ENCODE measurements at places on chromosomes 2 and 18. TPM values are rescaled to one million over a fixed set of nuclear protein-coding genes. Genes with fewer than 3 reads are reported as not detected.

- peaks cover 8% of the 10 kb centered on the region for H3K4me1 ChIP-seq
- peak overlapping the region; percentile 14 for H3K27ac ChIP-seq
- no peak overlapping the region for H3K4me3 ChIP-seq
- H3K27me3 ChIP-seq, result no peaks in the 10 kb centered on the region
- no peaks in the 10 kb centered on the region for H3K36me3 ChIP-seq
These were observed 30.1 kb upstream of the ATL2 start for GRCh38 chr2:38407111-38407682.

DNA sequence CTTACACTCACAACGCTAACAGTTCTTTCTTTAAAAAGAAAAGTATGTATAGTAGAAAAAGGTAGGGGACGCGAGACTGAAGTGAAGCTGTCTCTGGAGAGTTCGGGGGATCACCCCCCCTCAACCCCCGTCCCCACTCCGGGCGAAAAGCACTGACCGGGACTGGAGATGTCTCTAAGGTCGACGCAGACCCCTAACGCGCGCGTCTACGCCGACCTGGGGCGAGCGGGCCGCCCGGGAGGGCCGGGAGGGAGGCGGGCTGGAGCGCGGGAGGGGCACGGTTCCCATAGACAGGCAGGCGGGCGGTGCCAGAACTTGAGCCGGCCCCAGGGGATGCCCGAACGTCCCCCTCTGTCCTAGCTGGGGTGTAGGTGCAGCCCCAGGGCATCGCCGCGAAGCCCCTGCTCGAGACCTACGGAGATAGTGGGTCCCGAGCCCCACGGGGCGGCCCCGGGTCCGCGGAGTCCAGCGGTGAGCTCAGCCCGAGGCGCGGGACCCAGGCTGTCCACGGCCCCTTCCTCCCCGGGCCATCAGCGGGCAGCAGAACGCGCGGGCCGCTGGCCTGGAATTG is 82.2 kb downstream of the CHRNA1 start:
- no peaks in the 10 kb centered on the region for H3K27me3 ChIP-seq
- H3K27ac ChIP-seq, result peak overlapping the region; percentile 51
- H3K36me3 ChIP-seq, result no peaks in the 10 kb centered on the region
- peak overlapping the region; percentile 81 for H3K4me3 ChIP-seq

GRCh38 chr18:39485696-39486095 is 1920.1 kb upstream of the CELF4 start:
- no peaks in the 10 kb centered on the region for H3K36me3 ChIP-seq
- no peaks in the 10 kb centered on the region for H3K4me1 ChIP-seq
- no peak for DNase-seq

GRCh38 chr2:118709786-118710185 is 137.7 kb downstream of the EN1 start:
- H3K4me1 ChIP-seq, result no peaks in the 10 kb centered on the region
- H3K27me3 ChIP-seq, result no peaks in the 10 kb centered on the region
- H3K27ac ChIP-seq, result no peak overlapping the region

DNA sequence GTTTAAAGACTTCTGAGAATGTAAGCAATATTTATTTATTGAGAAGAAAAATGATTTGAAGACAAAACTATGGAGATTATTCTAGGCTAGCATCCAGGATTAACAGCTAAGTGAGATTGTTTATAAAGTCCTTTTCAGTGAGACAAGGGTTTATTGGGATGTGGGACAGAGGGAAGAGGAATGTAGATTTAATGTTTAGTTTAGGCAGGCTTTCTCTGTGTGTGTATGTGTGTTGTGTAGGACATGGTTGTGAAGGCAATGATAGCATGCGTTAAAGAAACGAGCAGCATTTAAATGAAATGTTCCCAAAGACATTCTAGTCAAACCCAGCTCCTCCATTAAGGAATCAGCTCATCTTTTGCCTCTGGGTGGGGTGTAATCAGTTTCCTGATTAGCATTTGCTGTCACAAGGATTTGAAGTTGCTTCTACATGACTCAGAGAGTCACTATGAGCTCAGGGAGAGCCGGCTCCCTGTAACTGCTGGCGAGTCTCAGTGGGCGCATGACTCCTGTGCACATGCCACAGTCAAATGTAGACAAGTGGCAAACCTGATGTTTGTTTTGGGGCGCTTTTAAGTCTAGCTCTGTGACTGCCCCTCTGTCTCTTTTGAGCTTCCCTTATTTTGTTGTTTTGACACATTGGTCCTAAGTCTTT is 442.2 kb upstream of the CELF4 start:
- H3K4me1 ChIP-seq, result no peaks in the 10 kb centered on the region
- H3K36me3 ChIP-seq, result no peaks in the 10 kb centered on the region
- DNase-seq, result no peak
- H3K4me3 ChIP-seq, result no peak overlapping the region
- H3K27me3 ChIP-seq, result no peaks in the 10 kb centered on the region
- H3K27ac ChIP-seq, result no peak overlapping the region

DNA sequence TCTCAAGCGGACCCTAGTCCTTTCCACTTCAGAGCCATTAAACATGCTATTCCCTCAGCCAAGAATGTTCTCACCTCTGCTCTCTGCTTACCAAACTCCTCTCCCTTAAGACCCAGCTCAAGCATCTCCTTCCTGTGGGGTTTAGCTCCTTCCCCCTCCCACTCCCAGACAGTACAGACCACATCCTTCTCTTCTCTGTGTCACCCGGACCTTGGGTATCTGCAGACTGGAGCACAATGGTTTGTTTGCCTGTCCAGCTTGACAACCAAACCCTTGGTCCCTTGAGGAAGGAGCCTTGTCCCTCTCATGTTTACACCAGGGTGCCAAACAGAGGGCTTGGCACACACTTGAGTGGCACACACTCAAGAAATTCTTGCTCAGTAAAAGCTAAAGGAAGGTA is 4.1 kb upstream of the CD8A start:
- DNase-seq, result no peak
- H3K27ac ChIP-seq, result no peak overlapping the region
- no peak overlapping the region for H3K4me3 ChIP-seq
- peaks cover 29% of the 10 kb centered on the region for H3K27me3 ChIP-seq
- no peaks in the 10 kb centered on the region for H3K36me3 ChIP-seq
- H3K4me1 ChIP-seq, result peaks cover 5% of the 10 kb centered on the region

GRCh38 chr18:53948991-53949390 is 275.5 kb downstream of the MBD2 start:
- no peaks in the 10 kb centered on the region for H3K27me3 ChIP-seq
- H3K4me3 ChIP-seq, result no peak overlapping the region
- H3K27ac ChIP-seq, result no peak overlapping the region
- H3K36me3 ChIP-seq, result no peaks in the 10 kb centered on the region
- H3K4me1 ChIP-seq, result no peaks in the 10 kb centered on the region

GRCh38 chr18:7941533-7941932 is 374.4 kb downstream of the PTPRM start:
- H3K27me3 ChIP-seq, result no peaks in the 10 kb centered on the region
- H3K4me3 ChIP-seq, result no peak overlapping the region
- no peaks in the 10 kb centered on the region for H3K4me1 ChIP-seq
- DNase-seq, result no peak
- H3K27ac ChIP-seq, result no peak overlapping the region

DNA sequence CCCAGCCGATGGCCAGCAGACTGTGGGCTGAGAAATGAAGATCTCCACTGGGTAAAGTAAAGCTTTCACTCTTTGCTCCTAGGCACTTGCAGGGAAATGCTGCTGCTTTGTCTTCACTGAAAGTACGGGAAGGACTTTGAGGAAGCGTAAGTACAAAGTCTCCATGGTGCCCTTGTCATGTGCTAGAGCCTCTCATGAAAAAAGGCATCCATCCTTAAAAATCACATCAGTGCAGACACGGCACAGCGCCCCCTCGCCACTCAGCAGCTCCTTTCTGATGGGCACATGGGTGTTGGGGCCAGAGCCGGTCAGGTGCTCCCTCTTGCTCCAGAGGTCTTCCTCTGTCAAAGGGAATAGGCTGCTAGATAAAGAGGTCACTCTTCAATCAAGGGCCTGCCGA is 109.0 kb upstream of the STPG4 start:
- no peak for DNase-seq
- H3K4me3 ChIP-seq, result no peak overlapping the region
- no peaks in the 10 kb centered on the region for H3K36me3 ChIP-seq
- no peak overlapping the region for H3K27ac ChIP-seq

- no peaks in the 10 kb centered on the region for H3K4me1 ChIP-seq
- no peak for DNase-seq
- no peaks in the 10 kb centered on the region for H3K27me3 ChIP-seq
- no peak overlapping the region for H3K27ac ChIP-seq
- H3K36me3 ChIP-seq, result no peaks in the 10 kb centered on the region
These were observed 36.9 kb upstream of the MEX3C start for GRCh38 chr18:51234117-51235008.

DNA sequence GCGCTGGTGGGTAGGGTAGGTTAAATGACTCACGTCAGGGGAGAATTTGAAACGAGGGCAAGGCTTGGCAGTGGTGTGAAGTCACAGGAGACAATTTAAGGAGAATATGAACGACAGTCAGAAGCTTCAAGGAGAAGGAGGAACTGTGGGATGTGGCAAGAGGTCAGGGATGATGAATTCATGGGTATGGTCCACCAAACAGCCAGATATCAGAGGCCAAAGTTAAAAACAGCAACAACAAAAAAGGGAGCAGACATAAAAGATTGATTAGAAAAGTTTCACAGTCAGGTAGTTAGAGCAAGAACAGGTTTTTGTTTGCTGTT is 1.4 kb upstream of the ZNF396 start:
- H3K27me3 ChIP-seq, result no peaks in the 10 kb centered on the region
- H3K36me3 ChIP-seq, result no peaks in the 10 kb centered on the region

DNA sequence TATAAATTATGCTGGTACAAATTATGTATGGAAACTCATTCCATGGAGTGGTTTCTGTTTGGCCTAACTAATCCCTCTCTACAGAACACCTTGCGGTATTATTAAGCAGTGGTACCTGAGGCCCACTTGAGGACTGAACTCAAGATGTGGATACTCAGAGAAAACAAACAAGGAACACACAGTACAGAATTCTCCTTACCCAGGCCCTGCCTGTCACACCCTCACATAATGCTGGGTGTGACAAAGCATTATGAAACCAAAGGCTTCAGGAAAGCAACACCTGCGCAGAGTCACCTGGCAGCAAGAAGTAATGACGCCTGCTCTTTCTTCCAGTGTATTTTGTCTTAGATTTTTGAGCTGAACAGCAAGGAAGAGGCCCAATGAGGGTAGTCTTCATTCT is 264.7 kb downstream of the PAX3 start:
- no peak for DNase-seq
- H3K36me3 ChIP-seq, result no peaks in the 10 kb centered on the region
- H3K4me3 ChIP-seq, result no peak overlapping the region
- no peaks in the 10 kb centered on the region for H3K27me3 ChIP-seq
- H3K27ac ChIP-seq, result no peak overlapping the region

GRCh38 chr2:54030396-54030741 is 59.6 kb upstream of the PSME4 start:
- DNase-seq, result no peak
- no peak overlapping the region for H3K27ac ChIP-seq
- H3K36me3 ChIP-seq, result no peaks in the 10 kb centered on the region
- H3K4me3 ChIP-seq, result no peak overlapping the region
- H3K27me3 ChIP-seq, result no peaks in the 10 kb centered on the region
- no peaks in the 10 kb centered on the region for H3K4me1 ChIP-seq

Gene POTEE
- not detected for polyA plus RNA-seq

Gene CTAGE1
- not detected for polyA plus RNA-seq

Gene ACOXL
- not detected for polyA plus RNA-seq

Gene NDC80
- 0.99 TPM for polyA plus RNA-seq
